Caco-2 (cell line): ENCODE measurements at places on chromosomes 5 and 9. TPM values are rescaled to one million over a fixed set of nuclear protein-coding genes. Genes with fewer than 3 reads are reported as not detected.

NUTM2G gene
- total RNA-seq: not detected in 2 replicates

GRCh38 chr5:2985718-2986117 lies 234.2 kb upstream of the IRX2 start:
- no peak for DNase-seq

TRIM36 gene
- total RNA-seq: 0.95 and 1.3 TPM in 2 replicates

TAF1L gene
- not detected in 2 replicates for total RNA-seq

GRCh38 chr5:137847687-137848086 lies 20.0 kb upstream of the MYOT start:
- DNase-seq: no peak

DNA sequence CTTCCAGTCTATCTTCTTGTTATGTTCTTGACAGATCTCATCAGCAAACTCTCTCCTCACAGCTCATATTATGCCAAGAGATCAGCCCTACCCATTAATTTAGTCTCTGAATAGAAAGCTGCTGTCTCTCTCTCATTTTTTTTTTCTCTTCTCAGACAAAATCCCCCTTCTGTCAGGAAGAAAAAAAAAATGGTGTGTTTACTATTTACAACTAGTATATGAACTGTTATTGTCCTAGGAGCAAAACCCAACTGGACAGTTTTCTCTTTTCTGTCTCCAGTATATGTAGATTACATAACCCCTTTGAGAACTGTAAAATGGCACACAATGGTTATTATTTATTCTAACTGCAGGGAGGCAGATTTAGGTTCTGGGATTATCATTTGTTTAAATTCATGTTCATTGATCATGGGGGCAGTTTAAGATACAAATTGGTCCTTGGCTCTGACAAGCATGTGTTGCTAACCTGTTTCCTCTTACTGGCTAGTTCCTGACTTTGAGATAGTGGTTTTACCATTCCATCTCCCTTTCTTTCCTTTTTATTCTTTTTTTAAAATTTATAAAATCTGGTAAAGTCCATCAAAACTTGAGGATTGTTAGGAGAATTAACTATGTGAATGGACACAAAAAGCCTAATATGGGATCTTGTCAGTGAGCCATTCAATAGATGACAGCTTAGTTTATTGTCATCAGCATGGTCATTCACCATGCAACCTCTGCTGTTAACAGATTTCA lies 210.0 kb upstream of the PAPPA start:
- no peak for DNase-seq

- DNase-seq: no peak
Observed at GRCh38 chr9:104905931-104906330, 22.0 kb downstream of the ABCA1 start.

MAMDC4 gene
- 8.8 and 10.8 TPM in 2 replicates for total RNA-seq

GRCh38 chr9:97873882-97874281 lies 20.9 kb downstream of the FOXE1 start:
- no peak for DNase-seq

- DNase-seq: no peak
Observed at GRCh38 chr9:110095161-110095595, 112.8 kb downstream of the C9orf152 start.

DNA sequence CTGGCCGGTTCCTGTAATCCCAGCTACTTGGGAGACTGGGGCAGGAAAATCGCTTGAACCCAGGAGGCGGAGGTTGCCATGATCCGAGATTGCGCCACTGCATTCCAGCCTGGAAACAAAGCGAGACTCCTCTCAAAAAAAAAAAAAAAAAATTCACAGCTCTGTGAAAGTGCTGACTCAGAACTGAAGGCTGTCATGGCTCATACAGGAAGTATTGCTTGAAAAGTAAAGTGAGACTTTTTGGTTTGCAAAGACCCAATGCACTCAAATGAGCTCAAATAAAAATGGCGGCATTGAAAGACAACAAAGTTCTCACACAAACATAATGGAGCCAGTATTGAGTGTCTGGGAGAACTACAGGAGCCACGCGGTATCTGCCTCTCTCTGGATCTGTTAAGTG lies 202.1 kb downstream of the FBXL7 start:
- no peak for DNase-seq

DNA sequence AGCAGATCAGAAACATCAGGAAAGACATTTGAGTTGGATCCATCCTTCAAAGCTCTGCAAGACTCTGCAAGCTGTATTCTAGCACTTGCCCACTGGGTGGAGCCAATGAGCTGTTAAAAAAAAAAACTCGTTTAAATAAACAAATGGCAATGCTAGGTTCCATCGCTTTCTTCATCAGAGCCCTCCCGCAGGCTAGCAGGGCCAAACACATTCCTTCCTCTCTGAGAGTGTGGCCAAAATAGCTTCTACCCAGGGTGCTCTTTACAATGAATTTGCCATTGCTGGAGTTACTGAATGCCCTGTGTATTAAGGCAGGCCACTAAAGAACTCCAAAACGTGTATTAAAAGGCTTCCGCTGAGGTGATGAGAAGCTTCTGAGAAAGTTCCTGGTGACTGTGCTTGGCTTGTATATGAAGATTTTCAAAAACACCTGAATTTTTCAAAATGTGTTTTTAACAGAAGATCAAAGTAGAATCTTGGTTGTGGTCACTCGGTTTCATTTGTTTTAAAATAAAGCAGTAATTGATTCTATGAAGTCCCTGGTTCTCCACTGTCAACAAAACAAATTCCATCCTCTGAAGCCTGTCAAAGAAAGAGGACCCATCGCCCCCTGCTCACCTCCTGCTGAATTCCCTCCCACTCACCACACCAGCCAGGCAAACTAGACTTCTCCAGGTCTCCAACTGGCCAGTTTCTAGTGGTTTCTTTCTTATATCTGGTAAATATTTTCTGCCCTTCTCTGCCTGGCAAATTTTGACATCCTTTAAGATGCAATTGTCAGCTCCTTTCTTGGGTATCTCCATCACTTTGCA lies 36.5 kb upstream of the EQTN start:
- DNase-seq: peak; percentile 73

GRCh38 chr5:114438471-114438870 lies 76.6 kb downstream of the KCNN2 start:
- DNase-seq: no peak

DNA sequence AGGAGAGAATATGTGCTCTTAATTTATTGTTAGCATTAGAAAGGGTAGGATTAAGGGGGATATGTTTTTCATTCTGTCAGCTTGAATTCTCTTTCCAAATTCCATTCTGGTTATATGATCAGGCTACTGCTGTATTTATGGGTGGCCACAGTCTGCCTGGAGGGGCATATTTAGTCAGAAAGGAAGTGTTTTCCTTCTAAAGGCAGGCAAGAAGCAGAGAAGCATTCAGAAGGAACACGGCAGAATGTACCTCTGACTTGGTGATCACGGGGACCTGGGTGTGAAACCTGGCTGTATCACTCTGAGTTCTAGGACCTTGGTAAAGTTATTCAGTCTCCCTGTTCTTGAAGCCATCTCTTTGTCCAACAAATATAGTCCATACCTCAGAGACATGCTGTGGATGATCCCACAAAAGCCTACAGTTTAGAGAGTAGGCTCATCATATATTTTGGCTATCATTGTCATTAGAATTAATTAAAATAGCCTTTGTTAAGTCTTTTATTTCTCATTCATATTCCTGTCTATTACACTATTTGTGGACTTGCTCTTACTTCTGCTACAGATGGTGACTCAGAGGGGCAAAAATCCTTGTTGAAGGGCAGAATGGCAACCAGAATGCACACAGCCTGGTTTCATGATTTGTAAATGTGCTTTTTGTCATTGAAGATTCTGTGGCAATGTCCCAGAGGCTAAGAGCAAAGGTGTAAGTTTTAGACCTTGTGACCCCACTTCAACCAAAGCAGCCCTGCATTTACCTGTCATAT lies 2.7 kb downstream of the TNC start:
- no peak for DNase-seq

DNA sequence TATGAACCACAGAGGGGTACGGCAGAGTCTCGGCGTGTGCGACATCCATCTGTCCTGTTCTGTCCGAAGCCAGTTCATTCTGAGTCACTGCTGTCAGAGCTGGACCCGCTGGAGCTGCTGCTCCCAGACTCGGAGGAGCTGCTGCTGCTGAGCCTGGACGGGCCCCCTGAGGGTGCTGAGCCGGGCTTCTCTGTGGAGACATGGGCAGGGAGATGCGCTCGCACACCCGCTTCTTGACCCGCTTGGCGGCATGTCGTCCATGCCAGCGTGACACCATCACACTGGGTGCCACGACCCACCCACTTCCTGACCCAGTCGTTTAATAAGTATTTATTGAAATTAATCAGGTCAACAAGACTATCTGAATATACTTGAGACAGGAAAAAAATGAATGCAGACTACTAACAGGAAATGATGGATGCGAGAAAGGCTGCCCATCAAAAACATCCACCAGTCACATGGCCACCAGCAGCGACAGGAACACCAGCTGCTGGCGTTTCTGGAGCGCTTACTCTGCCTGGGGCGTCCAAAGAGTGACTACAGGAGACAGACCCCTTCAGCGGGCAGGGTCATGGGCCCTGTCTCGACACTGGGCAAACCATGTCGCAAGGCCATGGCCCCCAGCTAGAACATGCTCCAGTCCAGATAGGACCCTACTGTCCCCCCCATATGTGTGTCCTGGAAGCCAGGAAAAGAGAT lies 8.4 kb downstream of the BRD3OS start:
- DNase-seq: no peak

DNA sequence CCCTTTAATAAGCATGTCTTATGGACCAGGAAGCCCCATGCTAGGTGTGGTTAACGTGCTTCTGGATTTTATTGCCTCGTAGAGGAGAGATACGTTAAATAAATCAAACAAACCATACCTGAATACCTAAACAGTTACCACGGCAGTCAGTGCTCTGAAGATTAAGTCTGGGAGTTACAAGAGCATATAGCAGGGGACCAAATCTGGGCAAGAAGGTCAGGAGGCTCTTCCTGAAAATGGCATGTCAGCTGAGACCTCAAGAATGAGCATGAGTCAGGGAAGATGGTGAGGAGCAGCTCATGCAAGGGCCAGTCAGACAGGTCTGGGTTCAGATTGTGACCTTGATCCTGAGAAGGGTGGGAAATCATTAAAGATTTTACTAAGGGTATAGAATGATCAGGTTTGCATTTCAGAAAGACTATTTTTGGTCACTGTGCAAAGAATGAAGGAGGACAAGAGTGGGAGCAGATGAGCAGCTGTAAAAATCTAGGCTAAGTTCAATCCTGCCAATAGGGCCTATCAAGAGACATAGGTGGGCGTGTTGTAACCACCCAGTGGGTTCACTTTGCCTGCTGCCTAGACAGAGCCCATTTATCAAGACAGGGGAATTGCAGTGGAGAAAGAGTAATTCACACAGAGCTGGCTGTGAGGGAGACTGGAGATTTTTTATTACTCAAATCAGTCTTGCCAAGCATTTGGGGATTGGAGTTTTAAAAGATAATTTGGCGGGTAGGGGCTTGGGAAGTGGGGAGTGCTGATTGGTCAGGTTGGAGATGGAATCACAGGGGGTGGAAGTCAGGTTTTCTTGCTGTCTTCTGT lies 4.8 kb upstream of the ZNF366 start:
- no peak for DNase-seq

SUSD3 gene
- 2.2 and 2.9 TPM in 2 replicates for total RNA-seq

MAPKAP1 gene
- 70.0 and 82.5 TPM in 2 replicates for total RNA-seq

DNA sequence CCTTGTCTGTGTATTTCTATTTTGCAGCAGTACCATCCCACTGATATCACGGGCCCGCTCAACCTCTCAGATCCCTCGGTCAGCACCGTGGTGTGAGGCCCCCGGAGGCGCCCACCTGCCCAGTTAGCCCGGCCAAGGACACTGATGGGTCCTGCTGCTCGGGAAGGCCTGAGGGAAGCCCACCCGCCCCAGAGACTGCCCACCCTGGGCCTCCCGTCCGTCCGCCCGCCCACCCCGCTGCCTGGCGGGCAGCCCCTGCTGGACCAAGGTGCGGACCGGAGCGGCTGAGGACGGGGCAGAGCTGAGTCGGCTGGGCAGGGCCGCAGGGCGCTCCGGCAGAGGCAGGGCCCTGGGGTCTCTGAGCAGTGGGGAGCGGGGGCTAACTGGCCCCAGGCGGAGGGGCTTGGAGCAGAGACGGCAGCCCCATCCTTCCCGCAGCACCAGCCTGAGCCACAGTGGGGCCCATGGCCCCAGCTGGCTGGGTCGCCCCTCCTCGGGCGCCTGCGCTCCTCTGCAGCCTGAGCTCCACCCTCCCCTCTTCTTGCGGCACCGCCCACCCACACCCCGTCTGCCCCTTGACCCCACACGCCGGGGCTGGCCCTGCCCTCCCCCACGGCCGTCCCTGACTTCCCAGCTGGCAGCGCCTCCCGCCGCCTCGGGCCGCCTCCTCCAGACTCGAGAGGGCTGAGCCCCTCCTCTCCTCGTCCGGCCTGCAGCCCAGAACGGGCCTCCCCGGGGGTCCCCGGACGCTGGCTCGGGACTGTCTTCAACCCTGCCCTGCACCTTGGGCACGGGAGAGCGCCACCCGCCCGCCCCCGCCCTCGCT lies 1.9 kb downstream of the LRRC26 start:
- DNase-seq: peak; percentile 83

GRCh38 chr9:136046554-136046920 lies 48.6 kb downstream of the NACC2 start:
- no peak for DNase-seq

DNA sequence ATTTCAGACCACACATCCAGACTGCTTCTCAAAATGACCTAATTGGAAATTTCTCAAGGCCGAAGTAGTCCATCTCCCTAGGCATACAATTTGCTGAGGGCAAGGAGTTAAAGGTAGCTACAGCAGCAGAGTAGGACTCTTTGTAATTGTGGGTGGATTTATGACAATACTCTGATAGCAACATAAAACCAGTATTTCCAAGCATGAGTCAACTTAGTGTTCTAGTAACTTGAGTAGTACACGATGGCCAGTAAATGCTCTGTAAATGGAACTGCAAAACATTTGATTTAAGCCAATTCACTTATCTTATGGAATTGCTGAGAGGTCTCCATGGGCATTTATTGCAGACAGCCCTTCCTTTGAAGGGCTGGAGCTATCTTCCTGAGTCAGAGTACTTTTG lies 352.2 kb downstream of the PLK2 start:
- no peak for DNase-seq

DNA sequence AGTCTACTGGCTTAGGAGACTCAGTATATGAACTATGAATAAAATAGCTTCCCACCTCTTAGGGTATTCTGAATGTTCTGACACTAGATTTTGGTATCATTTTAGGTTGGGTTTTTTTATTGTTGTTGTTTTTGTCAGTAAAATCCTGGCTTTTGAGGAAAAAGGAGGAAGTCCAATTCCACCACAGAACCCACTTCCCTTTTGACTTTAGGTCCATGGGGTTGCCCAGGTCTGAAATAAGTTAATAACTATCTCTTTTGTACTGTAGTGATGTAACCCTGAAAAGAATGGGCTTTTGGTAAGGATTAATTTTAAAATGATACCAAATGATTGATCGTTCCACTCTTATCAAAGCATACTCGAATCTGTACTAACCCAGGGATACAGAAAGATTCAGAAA lies 29.1 kb upstream of the IL12B start:
- no peak for DNase-seq

OR1Q1 gene
- total RNA-seq: not detected in 2 replicates

GRCh38 chr5:14447958-14448911 lies 133.4 kb upstream of the OTULINL start:
- no peak for DNase-seq

CCDC152 gene
- total RNA-seq: not detected in 2 replicates

FOXI1 gene
- total RNA-seq: 0.14 and 0.39 TPM in 2 replicates

DNA sequence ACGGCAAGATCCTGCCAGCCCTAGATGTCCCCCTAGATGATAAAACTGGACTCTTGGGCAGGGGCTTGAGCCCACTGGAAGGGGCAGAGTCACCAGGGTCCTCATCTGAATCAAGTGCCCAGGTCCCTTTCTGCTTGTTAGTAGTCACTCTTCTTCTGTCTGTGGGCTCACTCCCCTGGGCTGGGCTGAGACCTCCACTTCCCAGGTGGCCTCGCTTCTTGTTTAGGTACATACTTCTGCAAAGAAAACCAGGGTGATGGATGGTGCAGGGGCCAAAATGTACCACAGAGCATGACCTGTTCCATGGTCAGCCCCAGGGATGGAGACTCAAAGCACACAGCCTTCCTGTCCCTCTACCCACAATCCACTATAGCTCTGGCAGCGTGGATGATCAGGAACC lies 845 bp upstream of the SLC46A2 start:
- no peak for DNase-seq
